ENCODE measurements at places on chromosomes 12 and 14.

- no peak for DNase-seq
These were observed 29.0 kb downstream of the DLK1 start for GRCh38 chr14:100755649-100756048.

DNA sequence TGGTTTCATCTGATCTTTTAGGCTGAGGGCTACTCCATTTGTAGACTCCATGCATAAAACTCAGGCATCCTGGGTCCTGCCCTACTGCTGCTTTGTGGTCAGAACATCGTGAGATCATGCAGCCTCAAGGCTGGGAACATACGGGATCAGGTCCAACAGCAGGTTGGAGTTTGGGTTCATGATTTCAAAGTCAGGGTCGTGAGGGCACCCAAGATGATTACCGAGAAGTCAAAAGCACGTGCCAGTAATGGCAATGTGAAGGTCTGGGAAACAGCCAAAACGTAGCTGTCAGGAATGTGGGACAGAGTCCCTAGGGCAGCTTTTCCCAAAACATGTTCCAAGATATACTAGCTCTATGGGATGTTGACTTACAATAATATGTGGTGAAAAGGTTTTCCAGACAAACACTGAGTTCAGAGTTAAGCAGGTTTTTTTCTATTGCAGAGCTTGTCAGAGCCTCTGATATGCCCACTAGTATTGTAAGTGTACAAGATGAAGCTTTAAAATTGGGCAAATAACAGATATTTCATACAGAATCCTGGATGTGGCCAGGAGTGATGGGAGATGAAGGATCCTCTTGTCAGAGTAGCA is 130.3 kb upstream of the DNM1L start:
- no peak for DNase-seq

- DNase-seq = no peak
These were observed 26.3 kb downstream of the HIP1R start for GRCh38 chr12:122861587-122861970.

GRCh38 chr12:11884706-11885105 is 186.0 kb upstream of the BCL2L14 start:
- no peak for DNase-seq

DNA sequence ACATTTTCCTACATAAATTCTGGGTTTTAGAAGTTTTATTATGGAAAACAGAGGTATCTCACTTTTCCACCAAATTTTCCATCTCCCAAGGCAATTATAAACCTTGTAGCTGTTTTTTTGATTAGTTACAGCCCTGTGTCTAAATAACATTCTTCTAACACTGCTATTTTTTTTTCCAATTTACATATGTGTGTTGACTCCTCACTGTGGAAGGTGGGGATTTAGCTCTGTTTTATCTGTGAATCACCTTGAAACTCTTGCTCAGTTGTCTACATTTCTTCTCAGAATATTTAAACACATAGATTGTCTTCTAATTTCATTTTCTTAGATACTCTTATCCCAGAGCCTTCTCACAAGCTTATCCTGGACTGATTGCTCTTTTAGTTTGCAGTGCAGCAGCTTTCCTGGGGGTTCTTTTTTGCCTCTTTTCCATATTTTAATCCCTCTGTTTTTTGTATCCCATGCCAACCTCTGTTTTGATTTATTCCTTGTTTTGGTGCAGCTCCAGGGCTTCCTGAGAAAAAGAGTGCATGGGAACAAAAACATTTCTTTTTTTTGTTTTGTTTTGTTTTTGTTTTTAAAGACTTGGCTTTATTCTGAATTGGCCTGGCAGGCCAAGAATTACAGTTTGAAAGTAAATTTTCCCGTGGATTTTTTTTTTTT is 36.7 kb downstream of the TBC1D15 start:
- no peak for DNase-seq

- no peak for DNase-seq
These were observed 180.2 kb downstream of the ACSS3 start for GRCh38 chr12:81257947-81258551.

DNA sequence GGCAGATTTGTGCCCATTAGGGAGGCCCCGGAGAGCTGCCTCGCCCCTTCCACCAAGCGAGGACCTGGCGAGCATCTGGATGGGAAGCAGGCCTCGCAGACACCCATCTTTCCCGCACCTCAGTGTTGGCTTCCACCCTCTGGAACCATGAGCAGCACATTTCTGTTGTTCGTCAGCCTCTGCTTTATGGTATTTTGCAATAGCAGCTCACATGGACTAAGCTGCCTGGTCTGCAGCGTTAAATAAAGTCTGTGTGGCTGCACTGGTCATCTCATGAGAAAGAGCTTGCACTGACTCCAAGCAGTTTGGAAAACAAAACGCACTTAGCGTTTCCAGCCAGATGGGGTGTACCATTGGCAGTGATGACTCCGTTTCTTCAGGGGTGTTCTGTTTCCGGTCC is 75.8 kb downstream of the GLT1D1 start:
- no peak for DNase-seq

DNA sequence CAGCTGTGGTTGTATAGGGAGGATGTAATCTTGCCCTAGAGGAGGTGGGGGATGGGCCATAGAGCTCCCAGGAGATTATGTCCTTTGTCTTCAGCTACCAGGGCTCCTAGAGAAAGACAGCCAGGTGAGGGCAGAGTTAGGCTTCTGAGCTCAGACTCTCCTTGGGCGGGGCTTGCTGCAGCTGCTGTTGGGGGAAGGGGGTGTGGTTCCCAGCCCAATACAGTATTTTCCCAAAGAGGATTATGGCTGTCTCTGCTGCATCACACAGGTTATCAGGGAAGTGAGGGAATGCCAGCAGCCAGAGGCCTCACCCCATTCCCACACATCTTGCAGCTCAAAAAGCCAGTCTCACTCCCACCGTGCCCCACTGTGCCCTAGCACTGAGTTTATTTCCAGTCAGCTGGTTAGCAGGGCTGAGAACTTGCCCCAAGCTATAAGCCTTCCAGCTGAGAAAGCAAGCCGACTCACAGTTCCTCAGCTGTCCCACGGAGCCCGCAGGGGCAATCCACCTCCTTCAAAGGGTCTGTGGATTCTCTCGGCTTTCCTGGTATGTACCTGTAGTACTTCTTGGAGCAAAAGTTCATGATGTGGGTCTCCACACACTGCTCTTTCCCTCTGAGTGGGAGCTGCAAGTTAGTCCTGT is 217.3 kb upstream of the CPNE8 start:
- DNase-seq = no peak

DNA sequence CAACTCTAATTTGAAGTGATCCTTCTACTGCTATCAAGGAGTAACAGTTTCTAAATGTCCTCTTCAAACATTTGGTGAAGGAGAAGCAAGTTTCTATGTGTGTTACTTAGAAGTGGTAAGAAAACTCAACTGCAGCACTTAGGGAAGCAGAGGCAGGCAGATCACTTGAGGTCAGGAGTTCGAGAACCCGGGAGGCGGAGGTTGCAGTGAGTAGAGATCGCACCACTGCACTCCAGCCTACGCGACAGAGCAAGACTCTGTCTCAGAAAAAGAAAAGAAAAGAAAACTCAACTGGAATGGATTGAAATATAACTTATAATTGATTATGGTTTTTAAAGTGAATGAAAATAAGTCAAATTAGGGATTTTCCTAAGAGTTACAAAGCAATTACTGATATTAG is 169.7 kb upstream of the ATP2B1 start:
- DNase-seq = no peak

GRCh38 chr14:58705066-58705465 is 67.3 kb downstream of the DACT1 start:
- no peak for DNase-seq

DNA sequence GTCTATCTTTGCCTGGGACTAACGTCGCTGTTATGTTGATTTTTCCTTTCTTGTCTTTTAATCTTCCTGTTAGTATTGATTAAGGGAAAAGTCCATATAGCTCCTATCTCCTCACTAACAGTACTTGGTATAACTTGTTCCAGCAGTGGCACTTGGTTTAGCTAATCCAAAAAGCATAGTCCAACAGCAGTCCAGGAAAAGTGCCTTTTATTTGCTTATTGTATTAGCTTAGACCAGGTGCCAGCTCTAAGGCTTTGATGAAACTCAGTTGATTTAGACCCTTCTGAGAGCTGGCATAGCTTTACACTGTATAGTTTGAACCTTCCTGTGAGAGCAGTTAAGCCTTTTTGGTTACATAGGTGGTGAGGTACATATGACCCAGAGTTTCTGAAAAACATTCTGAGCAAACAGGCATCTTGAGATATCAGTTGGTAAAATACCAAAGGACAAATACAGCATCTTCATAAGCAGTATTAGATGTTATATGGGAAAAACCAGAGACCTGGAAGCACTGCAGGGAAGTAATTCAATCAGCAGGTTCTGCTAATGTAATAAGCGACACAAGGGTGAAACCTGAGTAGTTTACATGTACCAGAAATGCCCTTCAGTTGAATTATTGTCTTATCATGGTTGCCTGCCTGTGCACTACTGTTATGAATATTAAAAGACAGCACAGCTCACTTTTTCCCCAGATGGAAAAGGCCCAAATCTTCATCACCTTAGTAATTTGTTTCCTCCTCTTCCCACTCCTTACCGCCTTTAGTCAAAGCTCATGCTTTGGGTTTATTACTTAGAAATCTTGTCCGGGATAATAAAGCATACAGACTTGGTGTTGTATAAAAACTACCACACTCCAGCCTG is 13.0 kb downstream of the PELI2 start:
- DNase-seq = no peak

DNA sequence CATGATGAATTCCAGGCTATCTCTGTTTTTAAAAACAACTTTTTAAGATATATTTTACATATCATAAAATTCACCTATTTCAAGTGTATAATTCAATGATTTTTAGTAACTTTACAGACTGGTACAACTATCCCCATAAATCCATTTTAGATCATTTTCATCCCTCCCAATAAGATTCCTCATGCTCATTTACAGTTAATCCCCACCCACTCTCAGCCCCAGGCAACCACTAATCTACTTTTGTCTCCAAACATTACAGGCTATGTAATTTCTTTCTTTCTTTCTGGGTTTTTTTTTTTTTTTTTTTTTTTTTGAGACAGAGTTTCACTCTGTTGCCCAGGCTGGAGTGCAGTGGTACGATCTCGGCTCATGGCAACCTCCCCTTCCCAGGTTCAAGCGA is 81.3 kb downstream of the DNAI7 start:
- no peak for DNase-seq

- DNase-seq = no peak
These were observed 134.0 kb downstream of the GPR135 start for GRCh38 chr14:59331217-59331616.

GRCh38 chr14:82642425-82642824 is 1108.8 kb upstream of the SEL1L start:
- DNase-seq = no peak

DNA sequence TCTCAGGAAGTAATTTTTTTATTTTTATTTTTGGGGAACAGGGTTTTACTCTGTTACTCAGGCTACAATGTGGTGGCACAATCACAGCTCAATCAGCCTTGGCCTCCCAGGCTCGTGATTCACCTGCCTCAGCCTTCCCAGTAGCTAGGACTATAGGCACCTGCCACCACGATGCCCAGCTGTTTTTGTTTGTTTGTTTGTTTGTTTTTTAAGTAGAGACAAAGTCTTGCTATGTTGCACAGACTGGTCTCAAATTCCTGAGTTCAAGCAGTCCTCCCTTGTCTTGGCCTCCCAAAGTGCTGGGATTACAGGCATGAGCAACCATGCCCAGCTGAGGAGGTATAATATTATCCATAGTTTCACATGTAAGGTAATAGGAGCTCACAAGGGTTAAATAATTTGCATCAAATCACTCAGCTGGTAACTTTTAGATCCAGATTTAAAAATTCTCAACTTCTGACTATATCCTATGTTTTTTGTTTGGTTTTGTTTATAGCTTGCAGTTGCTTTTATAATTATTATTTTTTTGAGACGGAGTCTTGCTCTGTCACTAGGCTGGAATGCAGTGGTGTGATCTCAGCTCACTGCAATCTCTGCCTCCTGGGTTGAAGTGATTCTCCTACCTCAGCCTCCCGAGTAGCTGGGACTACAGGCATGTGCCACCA is 629.3 kb downstream of the DIO2 start:
- DNase-seq = no peak

DNA sequence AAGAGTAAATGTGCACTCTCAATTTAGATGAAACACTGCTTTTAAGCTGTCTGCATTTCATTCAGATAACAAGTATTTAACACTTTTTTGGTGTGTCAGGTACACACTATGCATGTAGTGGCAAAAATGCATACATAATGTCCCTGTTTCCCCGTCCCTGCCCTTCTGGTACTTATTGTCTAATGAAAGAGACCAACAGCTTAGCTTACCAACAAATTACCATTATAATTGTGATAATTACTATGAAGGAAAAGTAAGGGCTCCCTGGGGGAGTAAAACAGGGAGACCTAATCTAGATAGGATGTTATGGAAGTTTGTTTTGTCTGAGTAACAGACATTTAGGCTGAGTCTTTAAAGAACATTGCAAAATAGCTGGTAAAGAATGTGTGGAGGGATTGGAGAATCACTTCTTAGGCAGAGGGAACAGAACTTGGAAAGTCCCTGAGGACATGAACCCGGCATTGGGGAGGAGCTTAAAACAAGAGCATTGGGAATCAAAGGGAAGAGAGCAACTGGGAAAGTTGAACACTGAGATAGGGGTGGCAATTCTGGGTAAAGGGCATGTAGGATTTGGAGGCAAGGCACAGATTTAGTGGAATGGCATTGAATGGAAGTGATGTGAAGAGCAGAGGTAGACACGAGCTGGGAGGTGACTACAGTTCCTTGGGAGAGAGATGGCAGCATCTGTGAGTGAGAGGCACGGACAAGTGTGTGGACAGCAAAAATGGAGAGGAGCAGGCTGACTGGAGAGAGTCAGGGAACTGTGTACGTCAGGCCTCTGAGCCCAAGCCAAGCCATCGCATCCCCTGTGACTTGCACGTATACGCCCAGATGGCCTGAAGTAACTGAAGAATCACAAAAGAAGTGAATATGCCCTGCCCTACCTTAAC is 181.6 kb downstream of the GRIP1 start:
- no peak for DNase-seq

GRCh38 chr14:75446447-75446846 is 18.6 kb downstream of the JDP2 start:
- no peak for DNase-seq

GRCh38 chr12:20482491-20483054 is 114.2 kb downstream of the PDE3A start:
- no peak for DNase-seq

DNA sequence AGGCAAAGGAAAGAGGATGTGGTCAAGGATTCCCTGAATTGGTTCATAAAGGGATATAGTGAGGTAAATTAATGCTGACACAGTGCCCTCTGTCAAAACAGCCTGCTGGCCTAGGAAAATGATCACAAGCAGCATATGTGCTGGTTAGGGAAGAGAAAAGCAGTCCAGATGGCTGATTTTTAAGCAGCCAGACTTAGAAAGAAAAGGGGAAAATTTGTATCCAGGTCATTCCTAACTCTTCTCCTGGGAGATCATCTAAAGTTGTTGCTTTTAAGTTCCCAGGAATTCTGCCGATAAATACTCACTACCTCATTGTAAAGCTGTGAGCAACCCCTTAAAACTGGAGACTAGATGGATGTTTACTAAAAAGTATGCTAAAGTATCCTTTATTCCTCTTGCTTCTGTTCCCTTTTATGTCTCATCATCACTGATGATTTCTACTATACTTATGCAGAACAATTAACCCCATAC is 46.4 kb upstream of the CNOT2 start:
- DNase-seq = no peak

- no peak for DNase-seq
These were observed 10.9 kb upstream of the IL26 start for GRCh38 chr12:68236421-68237059.
